H9 (cell line): ENCODE measurements at places on chromosomes 2 and 18.
A peak's percentile ranks its signal among the peaks of the same experiment; 100 is the strongest.

DNA sequence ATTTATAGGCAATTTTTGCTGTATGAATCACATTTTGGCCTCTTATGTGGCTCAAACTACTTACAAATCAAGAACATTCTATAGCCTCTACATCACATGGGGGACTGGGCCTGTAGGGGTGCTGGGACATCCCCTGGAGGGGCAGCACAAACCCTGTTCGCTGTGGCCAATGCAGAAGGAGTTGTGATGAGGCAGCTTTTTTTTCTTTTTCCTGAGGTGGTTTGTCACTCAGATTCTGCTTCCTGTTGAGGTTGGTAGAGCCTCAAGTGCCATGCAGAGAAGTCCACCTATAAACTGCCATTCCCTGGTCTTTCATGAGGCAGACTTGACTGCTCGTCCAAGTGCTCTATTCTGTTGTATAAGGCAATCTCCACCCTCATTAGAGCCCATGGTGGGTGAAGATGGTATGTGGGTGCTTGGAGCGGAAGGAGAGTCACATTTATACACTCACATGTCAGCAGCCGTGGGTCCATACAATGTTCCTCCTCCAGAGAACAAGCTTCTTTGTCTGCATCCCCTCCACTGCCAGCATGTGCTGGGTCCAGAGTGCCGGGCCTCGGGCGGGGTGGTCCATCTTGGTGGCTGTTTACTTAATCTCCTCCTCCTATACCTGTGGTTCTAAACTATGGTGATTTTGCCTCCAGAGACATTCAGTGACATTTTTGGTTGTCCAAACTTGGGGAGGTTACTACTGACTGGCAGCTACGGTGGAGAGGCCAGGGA lies 120.3 kb downstream of the ACOXL start:
- peak; percentile 13 for DNase-seq

GRCh38 chr2:23614701-23615100 lies 229.7 kb downstream of the KLHL29 start:
- DNase-seq, result no peak

DNA sequence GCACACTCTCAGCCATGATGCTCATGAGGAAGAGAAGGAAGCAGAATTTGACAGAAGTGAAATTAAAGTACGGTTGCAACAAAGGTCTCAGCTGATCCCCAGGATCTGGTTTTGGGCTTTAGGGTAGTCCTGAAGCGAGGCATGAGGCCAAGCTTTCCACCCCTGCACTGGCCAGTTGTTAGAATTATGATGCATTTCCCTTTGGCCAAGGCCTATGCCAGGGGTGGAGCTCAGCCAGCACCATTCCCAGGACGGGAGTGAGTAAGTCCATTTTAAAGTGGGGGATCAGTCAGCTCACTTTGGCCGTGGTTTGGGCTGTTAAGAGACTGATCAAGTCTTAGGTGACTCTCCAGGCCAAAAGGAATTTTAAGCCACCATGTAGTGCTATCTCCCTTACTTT lies 314.5 kb upstream of the MMADHC start:
- no peak for DNase-seq

DNA sequence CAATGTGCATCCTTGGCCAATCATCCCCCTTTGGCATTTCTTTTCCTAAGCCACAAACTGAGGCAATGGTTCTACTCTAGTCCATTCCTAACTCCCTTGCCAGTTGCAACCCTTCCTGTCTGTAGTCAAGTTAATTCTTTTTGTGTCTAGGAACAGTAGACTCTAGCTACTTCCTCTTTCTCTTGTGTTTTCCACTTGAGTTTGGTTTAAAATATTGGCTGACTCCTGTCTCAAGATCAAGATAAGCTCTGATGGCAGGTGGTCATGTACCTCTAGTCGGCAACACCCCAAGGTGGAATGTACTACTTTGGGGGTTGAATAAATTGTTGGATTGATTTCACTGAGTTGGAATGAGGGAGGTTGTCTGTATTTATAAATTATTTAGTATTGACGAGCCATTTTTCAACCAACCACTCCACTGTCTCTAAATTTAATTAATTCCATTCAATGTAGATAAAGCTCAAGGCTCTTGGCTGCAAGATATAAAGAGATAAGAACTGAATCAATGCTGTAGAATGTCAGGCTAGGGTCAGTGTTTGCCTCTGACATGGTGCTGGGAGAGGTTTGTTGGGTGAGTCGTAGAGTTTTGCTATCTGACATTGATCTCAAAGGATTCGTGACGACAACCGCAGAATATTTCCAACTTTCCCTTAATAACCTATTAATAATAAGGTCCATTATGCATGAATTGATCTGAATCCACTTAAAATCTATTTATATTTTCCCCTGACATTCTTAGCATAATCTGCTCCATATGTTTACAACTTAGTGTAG lies 188.7 kb upstream of the APCDD1 start:
- DNase-seq, result no peak

DNA sequence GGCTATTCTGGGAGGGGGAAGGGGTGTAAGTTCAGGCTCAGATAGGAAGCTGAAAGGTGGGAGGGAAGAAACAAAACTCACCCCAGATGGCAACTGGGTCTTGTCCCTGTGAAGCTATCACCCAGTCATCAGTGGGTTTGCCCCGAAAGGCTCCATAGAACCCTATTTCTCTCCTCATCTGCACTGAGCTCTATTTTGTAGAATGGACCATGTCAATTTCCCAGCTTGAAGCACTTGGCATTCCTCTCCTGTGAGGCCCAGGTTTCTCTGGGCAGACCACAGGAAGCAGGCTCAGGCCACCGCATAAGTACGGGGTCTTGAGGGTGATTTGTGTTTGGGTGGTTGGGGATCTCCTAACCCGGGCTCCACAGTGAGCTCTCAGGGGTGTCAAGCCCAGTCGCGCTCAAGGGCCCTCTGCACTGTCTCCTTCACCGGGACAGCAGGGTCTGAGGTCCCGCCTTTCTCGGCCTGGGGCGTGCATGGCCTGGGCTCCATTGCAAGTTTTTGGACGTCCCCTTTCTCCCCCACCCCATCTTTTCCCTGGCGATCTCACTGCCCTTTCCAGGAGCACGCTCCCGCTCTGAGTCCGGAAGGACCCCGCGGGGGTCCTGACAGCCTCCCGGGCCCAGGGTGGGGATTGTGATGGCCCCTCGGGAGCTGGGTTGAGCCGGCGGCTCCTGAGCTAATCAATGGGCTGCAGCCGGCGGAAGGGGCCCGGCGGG lies 27.3 kb upstream of the NOTO start:
- no peak for DNase-seq

GRCh38 chr18:42176599-42176998 lies 221.6 kb downstream of the PIK3C3 start:
- DNase-seq, result no peak

DNA sequence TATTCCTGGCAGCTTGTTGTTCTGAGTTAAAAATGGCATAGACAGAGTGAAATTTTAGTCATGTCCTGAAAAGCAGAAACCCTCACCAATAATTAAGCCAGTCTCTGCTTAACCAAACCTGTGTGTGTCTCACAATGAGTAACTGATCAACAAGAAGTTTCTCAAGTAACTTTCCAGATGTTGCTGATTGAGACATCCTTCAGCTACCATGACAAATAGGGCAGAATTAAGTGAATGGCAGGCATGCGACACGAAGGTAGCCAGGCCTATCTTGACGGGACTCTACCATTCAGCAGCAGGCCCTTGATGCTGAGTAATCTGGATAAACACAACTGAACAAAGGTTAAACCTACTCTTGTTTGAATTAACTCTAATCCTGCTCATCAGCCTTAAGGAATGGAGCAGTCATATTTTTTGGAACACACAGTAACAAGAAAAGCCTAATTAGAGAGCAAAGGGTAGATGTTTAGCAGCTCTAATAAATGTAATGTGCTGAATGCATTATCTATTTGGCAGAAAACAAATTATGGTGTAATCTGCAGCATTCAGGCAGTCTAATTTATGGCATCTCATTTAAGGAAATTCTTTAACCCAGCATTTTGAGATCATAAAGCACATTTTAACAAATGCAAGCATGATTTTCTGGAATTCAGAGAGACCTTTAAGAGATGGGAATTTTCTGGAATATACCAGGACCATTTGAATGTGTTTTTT lies 159.5 kb upstream of the EPHA4 start:
- DNase-seq, result no peak

- no peak for DNase-seq
Measured at GRCh38 chr2:152328013-152328412, 7.0 kb upstream of the FMNL2 start.
